Pons (tissue), 1 donor: ENCODE measurements at places on chromosomes 1 and 21.

- no peak for DNase-seq
Measured at GRCh38 chr21:29949991-29950390, 10.2 kb upstream of the GRIK1 start.

DNA sequence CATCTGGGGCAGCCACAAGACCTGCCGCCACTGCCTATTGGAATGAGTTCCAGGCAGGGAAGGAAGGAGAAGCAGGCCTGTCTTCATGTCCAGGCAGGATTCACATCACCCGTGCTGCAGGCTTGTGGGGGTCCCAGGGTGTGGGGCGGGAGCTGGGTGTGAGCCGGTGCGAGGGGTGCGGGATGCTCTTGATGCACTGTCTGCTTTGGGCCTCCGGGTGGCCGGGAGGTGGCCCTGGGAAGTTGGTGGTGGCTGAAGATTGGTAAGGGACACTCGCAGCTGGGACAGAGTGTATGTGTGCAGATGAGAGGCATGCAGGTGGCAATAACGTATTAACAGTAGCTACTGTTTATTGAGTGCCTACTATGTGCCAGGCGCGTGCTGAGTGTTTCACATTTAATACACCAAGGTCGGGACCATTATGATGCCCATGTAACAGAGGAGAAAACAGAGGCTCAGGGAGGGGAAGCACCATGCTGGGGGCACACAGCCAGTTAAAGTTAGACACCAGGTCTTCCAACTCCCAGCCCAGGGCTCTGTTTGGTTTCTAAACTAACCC lies 3.3 kb downstream of the CROCC start:
- no peak for DNase-seq

DNA sequence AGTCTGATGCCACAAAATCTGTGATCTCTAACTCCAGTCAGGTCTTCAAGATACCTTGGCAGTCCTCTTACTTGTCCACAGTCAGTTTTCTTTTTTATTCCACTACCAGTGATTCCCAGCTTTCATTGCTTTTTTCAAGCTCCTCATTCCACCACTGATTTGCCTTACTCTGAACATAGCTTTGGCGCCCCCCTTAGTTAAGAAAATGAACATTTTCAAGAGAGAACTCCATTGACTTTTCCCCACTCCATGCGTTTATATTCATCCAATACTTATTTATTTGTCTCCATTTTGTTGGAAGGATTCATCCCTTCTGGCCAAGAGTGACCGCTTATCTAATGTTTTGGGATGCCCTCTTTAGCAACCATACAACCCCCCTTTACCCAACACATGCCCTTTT lies 33.9 kb upstream of the IPO9 start:
- no peak for DNase-seq

- no peak for DNase-seq
Measured at GRCh38 chr1:217542136-217542777, 88.6 kb downstream of the GPATCH2 start.

DNA sequence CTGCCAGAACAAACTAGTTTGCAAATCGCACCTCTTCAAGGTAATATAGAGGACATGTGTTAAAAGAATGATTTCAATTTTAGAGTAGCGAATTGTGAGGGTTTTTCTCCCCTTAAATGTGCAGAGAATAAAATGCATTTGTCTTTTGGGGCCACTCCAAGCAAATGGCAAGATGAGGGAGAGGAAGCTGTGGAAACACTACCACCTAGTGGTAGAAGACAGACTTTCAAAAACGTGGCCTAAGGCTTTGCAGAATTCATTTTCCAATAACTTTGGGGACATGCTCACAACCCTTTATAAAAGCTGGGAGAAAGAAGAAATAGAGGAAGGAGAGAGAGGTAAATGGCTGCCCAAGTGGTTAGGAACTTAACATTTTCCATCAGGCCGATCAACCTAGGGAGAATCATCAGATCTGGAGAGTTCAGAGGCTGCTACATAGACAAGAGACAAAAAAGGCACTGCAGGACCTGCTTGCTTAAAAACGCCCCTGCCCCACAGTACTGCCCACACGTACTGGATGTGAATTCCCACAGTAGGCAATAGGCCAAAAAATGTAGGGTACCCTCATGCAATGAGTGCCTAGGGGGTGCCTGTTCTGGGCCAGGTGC lies 15.7 kb upstream of the RCAN1 start:
- DNase-seq: peak; percentile 81

- DNase-seq: no peak
Measured at GRCh38 chr21:15992171-15992570, 262.4 kb downstream of the USP25 start.

DNA sequence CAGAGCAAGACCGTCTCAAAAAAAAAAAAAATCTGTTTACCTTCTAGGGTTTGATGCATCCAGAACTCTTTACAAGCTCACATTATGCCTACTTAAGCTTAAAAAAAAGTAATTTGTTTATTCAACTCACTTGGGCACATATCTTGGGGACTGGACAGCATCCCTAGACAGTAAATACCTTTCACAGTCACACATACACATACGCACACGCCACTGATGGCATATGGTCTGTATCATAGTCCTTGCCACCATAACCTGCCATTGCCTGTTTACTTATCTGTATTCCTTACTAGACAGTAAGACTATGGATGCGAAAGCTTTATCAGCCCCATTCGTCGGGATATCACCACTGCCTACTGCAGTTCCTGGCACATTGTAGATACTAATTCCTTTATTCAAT lies 446.3 kb upstream of the RGS18 start:
- DNase-seq: no peak

- DNase-seq: no peak
Measured at GRCh38 chr1:29171089-29171488, 10.6 kb downstream of the SRSF4 start.

GRCh38 chr1:21634806-21635535 lies 34.2 kb downstream of the RAP1GAP start:
- no peak for DNase-seq

GRCh38 chr1:156656806-156657740 lies 15.2 kb downstream of the BCAN start:
- DNase-seq: peak; percentile 62

- DNase-seq: no peak
Measured at GRCh38 chr21:45860493-45861155, 120.9 kb upstream of the COL6A1 start.

- DNase-seq: no peak
Measured at GRCh38 chr21:38851101-38851500, 45.4 kb downstream of the ETS2 start.

- DNase-seq: no peak
Measured at GRCh38 chr1:230326971-230327891, 98.9 kb downstream of the PGBD5 start.

- peak; percentile 75 for DNase-seq
Measured at GRCh38 chr21:17611414-17612022, 1.2 kb downstream of the BTG3 start.

GRCh38 chr1:79785964-79786363 lies 779.4 kb upstream of the ADGRL4 start:
- no peak for DNase-seq

DNA sequence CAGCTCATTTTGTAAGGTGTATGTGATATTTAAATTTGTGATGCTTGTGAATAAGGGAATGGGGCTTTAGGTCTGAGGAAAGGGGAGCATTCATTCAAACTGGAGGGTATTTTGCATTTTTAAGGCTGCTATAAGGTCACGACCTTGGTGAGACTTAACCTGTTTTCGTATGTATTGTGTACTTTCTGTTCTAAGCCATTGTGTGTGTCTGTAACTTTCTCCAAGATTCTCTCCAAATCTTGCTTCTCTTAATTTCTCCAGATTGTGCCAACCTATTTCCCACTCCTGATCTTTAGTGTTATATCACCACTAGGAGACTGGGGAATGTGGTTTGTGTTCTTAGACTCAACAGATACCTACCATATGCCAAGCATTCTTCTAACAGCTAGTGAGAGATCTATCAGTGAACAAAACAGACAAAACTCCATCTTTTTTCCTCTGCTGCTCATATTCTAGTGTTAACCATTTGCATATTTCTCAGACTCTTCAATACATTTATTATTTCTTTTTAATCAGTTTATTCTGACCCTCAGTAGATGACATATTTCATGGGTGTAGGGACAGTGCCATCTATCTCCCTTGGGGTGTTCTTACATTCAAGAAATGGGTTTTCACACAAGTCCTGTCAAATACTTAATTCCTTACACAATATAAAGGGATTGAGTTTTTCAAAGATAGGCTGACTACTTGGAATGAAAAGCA lies 27.5 kb downstream of the ATP1B1 start:
- peak; percentile 79 for DNase-seq

- DNase-seq: peak; percentile 79
Measured at GRCh38 chr1:30786264-30786991, 28.9 kb upstream of the LAPTM5 start.
